Activated CD4-positive, alpha-beta T cell treated with anti-CD3 and anti-CD28 coated beads, Interleukin-2, amount 50 U/mL, for 16 hours (primary cell): ENCODE measurements at places on chromosomes 4 and X.

DNA sequence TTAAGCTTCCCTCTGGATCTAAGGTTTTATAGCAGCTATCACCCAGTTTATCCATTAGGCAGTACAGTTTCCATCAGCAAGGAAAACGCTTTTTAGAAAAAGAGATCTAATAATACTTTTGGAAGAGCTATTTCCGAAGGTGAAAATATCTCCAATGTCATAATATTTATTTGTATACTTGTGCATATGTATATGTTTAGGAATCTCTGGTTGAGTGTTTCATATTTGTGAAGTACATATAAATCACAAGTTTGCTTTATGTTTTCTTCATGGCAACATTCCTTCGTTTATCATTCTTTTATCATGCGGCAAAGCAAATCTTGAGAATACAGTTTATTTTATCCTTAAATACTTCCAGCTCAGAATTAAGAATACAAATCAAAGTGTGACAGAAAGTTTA is 6.2 kb upstream of the PCDH18 start:
- no peak for DNase-seq

DNA sequence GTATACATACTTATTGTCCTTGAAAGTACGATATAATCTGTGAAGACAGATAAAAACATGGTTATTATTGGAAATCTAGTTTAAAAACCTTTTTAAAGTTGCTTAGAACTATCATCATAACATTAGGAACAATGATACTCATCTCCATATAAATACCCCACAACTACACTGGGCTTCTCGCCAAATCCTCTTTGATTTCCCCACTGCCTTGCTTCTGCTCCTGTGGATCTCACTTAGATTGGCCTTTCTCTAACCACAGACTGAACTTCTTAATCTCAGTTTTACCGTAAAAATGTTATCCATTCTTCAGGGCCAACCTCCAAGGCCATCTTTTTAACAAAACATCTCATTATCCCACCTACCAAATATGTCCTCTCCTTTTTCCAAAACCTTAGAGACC is 77.6 kb downstream of the PRKG2 start:
- DNase-seq = no peak

- DNase-seq = no peak
These were observed 317.5 kb downstream of the DHRSX start for GRCh38 chrX:2183193-2183725.

GRCh38 chrX:20306668-20307067 is 40.0 kb upstream of the RPS6KA3 start:
- DNase-seq = no peak

DNA sequence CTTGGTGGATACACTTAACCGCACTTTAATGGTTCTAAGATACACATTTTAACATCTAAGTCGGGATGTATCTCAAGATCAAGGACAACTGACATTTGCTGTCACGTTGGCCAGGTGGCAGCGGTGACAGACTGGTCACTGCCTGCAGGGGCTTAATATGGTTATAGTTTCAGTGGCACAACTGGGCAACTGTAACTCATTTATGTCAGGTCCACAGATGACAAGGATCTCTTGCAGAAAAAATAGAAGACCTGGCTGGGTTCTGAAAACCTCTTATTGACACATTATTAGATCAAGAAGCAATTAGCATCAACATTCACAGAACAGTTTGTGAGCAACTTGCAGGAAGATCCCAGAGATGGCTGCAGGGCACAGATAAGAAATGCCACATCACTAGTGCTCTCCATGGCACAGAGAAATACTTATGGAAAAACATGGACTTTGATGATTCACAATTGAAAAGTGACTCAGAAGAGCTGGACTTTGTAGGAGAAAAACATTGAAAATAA is 99.6 kb upstream of the SORBS2 start:
- DNase-seq = no peak

DNA sequence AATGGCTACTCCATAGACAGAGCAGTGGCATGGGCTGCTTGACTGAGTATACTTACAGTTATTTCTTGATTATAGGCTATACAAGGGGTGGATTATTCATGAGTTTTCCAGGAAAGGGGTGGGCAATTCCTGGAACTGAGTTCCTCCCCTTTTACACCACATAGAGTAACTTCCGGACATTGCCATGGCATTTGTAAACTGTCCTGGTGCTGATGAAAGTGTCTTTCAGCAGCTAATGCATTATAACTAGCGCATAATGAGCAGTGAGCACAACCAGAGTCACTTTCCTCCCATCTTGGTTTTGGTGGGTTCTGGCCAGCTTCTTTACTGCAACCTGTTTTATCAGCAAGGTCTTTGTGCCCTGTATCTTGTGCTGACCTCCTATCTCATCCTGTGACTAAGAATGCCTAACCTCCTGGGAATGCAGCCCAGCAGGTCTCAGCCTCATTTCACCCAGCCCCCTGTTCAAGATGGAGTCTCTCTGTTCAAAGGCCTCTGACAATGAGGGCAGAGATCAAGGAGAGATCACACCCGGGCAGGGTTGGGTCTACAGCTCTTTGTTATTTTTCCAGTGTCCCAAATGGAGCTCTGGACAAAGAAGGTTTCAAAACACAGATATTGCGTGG is 468.4 kb upstream of the PRKX start:
- DNase-seq = no peak

GRCh38 chrX:79065696-79066095 is 78.8 kb upstream of the GPR174 start:
- DNase-seq = no peak

DNA sequence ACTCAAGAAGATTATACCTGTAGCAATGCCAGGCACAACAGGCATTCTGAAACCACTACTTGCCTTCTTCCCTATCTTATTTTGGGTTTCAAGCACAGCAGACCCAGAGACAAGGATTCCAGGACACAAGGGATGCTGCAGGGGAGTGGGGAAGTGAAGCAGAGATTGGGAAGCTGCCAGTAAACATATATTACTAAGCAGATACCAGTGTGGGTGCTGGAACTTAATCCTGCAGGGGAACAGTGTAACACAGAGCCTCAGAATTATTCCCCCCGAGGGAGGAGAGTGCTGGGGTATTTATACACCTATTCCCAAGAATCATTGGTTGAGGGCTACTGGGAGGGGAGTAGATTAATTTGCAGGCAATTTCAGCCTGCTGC is 33.3 kb upstream of the MAML3 start:
- DNase-seq = no peak

DNA sequence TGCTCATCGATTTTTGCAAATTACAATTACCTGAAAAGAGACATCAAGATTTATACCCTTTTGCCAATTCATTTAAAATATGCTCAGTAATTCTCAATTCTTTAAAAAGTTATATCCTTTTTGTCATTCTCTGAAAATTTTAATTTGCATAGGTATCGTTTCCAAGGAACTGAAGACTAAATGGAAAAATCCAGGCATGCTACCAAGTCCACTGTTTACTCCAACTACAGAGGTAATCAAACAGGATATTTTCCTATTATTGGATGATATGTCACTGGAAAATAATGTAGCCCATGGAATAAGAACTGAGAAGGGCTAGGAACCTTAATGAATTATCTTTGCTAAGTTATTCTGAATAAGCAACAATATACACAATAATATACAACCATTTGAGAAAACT is 132.7 kb downstream of the THOC2 start:
- DNase-seq = no peak

GRCh38 chrX:41596596-41596995 is 92.2 kb upstream of the GPR34 start:
- DNase-seq = peak; percentile 60

DNA sequence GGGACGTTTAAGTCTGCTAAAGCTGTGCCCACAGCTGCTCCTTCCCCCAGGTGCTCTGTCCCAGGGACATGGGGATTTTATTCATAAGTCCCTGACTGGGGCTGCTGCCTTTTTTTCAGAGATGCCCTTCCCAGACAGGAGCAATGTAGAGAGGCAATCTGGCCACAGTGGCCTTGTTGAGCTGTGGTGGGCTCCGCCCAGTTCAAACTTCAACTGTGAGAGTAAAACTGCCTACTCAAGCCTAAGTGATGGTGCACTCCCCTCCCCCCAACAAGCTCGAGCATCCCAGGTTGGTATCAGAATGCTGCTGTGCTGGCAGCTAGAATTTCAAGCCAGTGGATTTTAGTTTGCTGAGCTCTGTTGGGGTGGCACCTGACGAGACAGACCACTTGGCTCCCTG is 1371.4 kb downstream of the ADGRL3 start:
- DNase-seq = no peak

- DNase-seq = no peak
These were observed 24.1 kb upstream of the SMPX start for GRCh38 chrX:21781976-21782375.

DNA sequence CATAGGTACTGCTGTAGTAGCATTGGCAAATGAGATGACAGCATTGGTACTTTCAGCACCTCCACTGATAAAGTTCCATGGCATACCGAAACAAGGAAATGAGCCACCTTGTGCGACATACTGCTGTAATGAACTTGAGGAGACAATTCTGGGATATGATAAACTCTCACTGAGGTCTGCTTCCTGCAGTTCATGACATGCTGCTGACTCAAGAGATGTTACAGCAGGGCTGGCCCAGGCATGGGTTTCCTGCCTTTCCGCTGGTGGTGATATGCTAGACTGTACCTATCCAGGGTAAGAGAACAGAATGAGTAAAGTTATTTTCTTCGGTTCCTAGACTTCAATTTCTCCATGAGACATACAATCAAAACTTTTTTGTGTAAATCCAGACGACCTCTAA is 17.1 kb downstream of the BEND2 start:
- DNase-seq = no peak

GRCh38 chrX:77527233-77528001 is 80.2 kb downstream of the FGF16 start:
- DNase-seq = no peak

- no peak for DNase-seq
These were observed 111.5 kb upstream of the PSAPL1 start for GRCh38 chr4:7546152-7546808.

GRCh38 chr4:174564529-174564928 is 42.2 kb upstream of the HPGD start:
- DNase-seq = no peak

DNA sequence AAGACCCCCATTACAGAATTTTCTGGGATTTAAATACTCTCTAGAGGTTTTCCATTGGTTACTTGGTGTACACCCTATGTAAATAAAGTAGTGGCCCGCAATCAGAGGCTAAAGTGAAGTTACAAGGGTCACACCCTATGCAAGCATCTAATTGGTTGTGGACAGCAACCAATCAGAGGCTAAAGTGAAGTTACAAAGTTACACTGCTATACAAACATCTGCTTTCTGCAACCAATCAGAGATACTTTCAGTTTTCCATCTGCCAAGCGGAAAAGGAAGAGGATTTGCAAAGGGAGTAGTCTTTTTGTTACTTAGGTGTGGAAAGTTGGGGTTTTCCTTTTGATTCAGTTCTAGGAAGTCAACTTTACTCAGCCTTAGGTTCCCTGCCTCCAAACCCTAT is 2.0 kb upstream of the ATRX start:
- peak; percentile 63 for DNase-seq

GRCh38 chr4:88754796-88755195 is 57.2 kb upstream of the NAP1L5 start:
- no peak for DNase-seq

GRCh38 chrX:99939883-99940232 is 470.2 kb downstream of the PCDH19 start:
- DNase-seq = no peak

- DNase-seq = no peak
These were observed 41.0 kb upstream of the PITX2 start for GRCh38 chr4:110663738-110664444.

DNA sequence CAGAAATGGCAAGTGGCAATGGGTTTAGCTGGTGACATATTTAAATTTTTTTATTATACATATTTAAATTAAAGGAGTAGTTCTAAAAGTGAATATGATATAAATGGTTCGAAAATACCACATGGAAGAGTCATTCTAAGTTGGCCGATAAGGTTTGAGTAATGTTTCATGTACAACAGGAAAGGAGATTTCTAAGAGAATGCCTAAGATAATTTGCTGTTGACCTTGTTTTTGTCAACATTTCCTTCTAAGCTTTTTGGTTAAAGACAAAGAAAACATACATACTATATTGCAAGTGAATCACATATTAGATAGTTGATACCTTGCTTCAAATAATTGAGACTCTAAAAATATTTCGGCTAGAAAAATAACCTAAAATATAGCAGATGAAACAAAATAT is 526.6 kb upstream of the SLIT2 start:
- no peak for DNase-seq

DNA sequence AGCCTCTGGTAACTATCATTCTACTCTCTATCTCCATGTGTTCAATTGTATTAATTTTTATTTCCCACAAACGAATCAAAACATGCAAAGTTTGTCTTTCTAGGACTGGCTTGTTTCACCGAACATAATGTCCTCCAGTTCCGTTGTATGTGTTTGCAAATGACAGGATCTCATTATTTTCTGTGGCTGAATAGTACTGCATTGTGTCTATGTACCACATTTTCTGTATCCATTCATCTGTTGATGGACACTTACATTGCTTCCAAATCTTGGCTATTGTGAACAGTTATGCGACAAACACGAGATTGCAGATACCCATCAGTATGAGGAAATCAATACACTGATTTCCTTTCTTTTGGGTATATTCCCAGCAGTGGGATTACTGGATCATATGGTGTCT is 8.4 kb upstream of the LDOC1 start:
- DNase-seq = no peak

DNA sequence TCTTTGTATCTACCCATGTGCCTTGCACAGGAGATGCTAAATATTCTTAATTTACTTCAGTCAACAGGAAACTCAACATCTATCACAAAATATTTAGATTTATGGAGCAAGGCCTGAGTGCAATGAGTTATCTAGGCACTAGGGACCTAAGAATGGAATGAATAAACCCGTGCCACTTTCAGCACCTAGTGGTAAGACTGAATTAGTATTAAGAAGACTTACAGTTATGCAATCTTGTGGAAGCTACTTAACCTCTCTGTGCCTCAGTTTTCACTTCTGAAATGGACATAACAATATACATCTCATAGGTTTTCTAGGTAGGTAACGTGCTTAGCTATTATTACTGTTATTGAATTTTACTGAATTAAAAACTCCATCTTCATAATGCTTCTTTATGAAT is 144.6 kb upstream of the MAP3K15 start:
- DNase-seq = peak; percentile 24

DNA sequence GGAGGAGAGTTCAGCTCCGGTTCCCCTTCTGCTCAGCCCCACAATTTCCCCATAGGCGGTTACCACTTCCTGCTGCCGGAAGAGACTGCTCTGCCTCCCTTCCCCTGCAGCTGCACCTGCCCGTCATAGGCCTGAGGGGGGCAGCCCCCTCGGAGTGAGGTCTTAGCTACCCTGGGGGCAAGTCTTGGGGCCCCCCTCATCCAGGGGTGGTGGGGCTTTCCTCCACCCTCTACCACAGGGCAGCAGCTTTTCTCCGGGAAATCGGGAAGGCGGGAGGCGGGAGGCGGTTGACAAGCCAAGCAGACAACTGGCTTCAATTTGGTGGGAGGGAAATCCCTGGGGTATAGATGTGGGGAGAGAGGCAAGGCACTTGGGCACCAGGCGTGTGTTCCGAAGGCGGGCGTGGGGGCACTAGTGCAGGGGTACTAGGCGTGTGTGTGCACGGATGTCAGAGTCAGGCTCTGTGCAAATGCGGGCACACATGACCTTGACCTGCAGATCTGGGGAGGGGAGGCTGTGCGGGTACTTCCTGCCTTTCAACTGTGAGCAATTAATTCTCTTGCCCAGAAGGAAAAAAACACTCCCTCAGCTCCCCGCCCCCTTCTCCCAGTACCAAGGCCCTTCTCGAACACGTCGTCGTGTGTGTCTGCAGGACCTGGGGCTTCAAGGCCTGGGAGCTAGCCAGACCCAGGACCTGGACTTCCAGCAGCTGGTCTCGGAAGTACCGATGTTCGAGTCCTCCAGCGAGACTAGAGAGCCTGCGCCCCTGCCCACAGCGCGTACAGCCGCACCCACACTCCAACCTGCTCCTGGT is 1.0 kb upstream of the ARHGAP4 start:
- DNase-seq = peak; percentile 88
